H9 (cell line): ENCODE measurements at places on chromosomes 3 and 15. TPM values are rescaled to one million over a fixed set of nuclear protein-coding genes. Genes with fewer than 3 reads are reported as not detected.
A peak's percentile ranks its signal among the peaks of the same experiment; 100 is the strongest.

GRCh38 chr15:99981839-99982658 is 248.8 kb upstream of the LYSMD4 start:
- H3K27ac ChIP-seq, result no peak overlapping the region
- no peaks in the 10 kb centered on the region for H3K27me3 ChIP-seq
- H3K4me1 ChIP-seq, result peaks cover 5% of the 10 kb centered on the region; the same call in 1 of the 2 replicates
- no peak for DNase-seq
- H3K4me3 ChIP-seq, result no peak overlapping the region

DNA sequence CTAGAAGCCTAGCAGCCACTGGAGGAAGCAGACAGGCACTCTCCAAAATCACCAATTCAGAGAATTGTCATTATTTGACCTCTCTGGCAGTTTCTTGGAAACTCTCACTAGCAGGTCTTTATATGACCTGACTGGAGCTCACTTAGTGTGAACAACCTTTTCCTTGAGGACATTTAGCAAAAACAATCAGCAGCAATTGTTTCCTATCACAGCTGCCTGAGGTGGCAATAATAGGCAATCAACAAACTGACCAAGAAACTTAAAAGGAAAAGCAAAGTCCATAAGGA is 162.4 kb upstream of the STT3B start:
- H3K36me3 ChIP-seq, result no peaks in the 10 kb centered on the region
- no peaks in the 10 kb centered on the region for H3K27me3 ChIP-seq
- DNase-seq, result no peak
- no peak overlapping the region for H3K4me3 ChIP-seq
- no peaks in the 10 kb centered on the region for H3K4me1 ChIP-seq
- no peak overlapping the region for H3K27ac ChIP-seq

- no peak overlapping the region for H3K4me3 ChIP-seq
- H3K27me3 ChIP-seq, result peaks cover 10% of the 10 kb centered on the region; the same call in 1 of the 2 replicates
- DNase-seq, result no peak
- H3K36me3 ChIP-seq, result peaks cover 8% of the 10 kb centered on the region; the same call in 2 of the 3 replicates
- H3K27ac ChIP-seq, result no peak overlapping the region
- H3K4me1 ChIP-seq, result peaks cover 2% of the 10 kb centered on the region; the same call in 1 of the 2 replicates
Observed at GRCh38 chr3:104547031-104547430, 819.7 kb upstream of the ALCAM start.

- no peaks in the 10 kb centered on the region for H3K4me1 ChIP-seq
- H3K27me3 ChIP-seq, result no peaks in the 10 kb centered on the region
- no peaks in the 10 kb centered on the region; the same call in 1 of the 3 replicates for H3K36me3 ChIP-seq
- H3K4me3 ChIP-seq, result no peak overlapping the region
- no peak for DNase-seq
Observed at GRCh38 chr15:38401701-38402100, 52.2 kb upstream of the FAM98B start.

DNA sequence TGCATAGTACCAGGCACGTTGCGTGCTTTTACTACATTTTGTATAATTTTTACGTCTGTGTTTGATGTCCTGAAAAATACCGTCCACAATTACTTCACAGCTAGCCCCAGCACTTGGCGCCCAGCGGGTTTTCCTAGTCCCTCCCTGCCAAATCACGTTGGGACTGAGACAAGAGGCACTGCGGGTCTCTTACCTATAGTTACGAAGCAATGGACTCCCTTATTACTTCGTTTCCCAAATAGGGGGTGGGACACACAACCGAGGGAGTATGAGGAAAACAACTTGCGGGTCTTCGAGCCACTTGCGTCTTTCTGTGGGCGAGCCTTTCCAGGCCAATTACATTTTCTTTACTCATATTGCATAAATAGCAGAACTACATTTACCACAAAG is 620 bp upstream of the CMSS1 start:
- H3K36me3 ChIP-seq, result peaks cover 2% of the 10 kb centered on the region; the same call in 1 of the 2 replicates
- H3K27me3 ChIP-seq, result no peaks in the 10 kb centered on the region
- peak overlapping the region; percentile 97 for H3K4me3 ChIP-seq
- no peaks in the 10 kb centered on the region for H3K4me1 ChIP-seq
- H3K27ac ChIP-seq, result no peak overlapping the region
- peak; percentile 36 for DNase-seq

Gene ITPKA
- 0.77 and 0.99 TPM in 2 replicates for total RNA-seq

Gene KCNMB3
- total RNA-seq, result 1.6 and 1.9 TPM in 2 replicates

Gene CHSY1
- 68.3 and 68.9 TPM in 2 replicates for total RNA-seq
